ENCODE measurements at places on chromosomes 1 and 21. TPM values are rescaled to one million over a fixed set of nuclear protein-coding genes. Genes with fewer than 3 reads are reported as not detected.

DNA sequence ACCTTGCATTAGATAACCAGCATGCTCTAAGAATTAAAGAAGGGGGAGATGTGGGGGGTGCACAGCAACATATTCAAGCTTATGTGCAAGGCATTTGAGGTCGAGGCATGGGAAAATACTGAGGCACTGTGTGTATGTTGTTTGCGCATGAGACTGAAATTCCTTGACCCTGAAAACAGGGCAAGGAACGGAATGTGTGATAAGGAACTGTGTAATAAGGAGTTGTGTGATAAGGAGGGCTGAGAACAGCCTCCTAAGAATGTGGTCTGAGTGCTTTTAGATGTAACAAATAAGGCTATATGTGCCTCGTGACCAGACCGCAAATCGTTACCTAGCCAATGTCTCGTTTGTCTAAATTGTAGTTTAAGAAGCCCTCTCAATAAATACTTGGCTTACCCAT lies 26.5 kb upstream of the ITLN1 start:
- no peak for DNase-seq
- H3K27ac ChIP-seq: no peak overlapping the region
- H3K27me3 ChIP-seq: no peaks in the 10 kb centered on the region
- H3K36me3 ChIP-seq: no peaks in the 10 kb centered on the region

- H3K4me3 ChIP-seq: peak overlapping the region; percentile 51
- H3K4me1 ChIP-seq: peaks cover 31% of the 10 kb centered on the region
- no peak for DNase-seq
- no peak overlapping the region for H3K27ac ChIP-seq
- H3K27me3 ChIP-seq: peaks cover 98% of the 10 kb centered on the region
Observed at GRCh38 chr1:213982289-213982671, 5.5 kb upstream of the PROX1 start.

Gene TTC4
- polyA plus RNA-seq: 21.0 TPM

- H3K27ac ChIP-seq: peak overlapping the region; percentile 82
- H3K27me3 ChIP-seq: no peaks in the 10 kb centered on the region
- peak overlapping the region; percentile 83 for H3K4me3 ChIP-seq
- H3K36me3 ChIP-seq: no peaks in the 10 kb centered on the region
Observed at GRCh38 chr1:40709802-40710278, 18.3 kb downstream of the NFYC start.

- no peaks in the 10 kb centered on the region for H3K27me3 ChIP-seq
- no peaks in the 10 kb centered on the region for H3K4me1 ChIP-seq
- H3K27ac ChIP-seq: no peak overlapping the region
- no peaks in the 10 kb centered on the region for H3K36me3 ChIP-seq
- no peak overlapping the region for H3K4me3 ChIP-seq
Observed at GRCh38 chr1:170213596-170213995, 67.8 kb downstream of the NTMT2 start.

Gene ZC3H11A
- 37.2 TPM for polyA plus RNA-seq

GRCh38 chr1:58395355-58395754 lies 151.2 kb downstream of the OMA1 start:
- H3K4me1 ChIP-seq: peaks cover 28% of the 10 kb centered on the region
- no peak overlapping the region for H3K27ac ChIP-seq
- no peak for DNase-seq
- H3K27me3 ChIP-seq: no peaks in the 10 kb centered on the region
- no peaks in the 10 kb centered on the region for H3K36me3 ChIP-seq

DNA sequence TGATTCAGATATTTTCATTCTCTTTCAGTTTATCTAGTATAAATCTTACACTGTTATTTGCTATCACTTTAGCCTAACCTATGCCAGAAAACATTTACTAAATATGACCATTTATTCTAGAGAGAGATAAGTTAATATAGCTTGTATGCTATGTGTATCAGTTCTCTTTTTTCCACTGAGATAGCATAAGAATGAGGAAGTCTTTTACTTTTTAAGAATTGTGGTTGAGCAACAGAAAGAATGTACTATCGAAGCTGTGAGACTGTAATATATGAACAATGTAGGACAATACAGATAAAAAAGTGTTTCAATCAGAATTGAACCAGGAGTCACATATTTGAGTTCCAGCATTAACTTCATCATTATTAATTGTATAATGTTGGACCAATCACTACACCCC lies 479.9 kb upstream of the PLXNA2 start:
- no peaks in the 10 kb centered on the region for H3K4me1 ChIP-seq
- no peaks in the 10 kb centered on the region for H3K36me3 ChIP-seq
- no peak overlapping the region for H3K27ac ChIP-seq

DNA sequence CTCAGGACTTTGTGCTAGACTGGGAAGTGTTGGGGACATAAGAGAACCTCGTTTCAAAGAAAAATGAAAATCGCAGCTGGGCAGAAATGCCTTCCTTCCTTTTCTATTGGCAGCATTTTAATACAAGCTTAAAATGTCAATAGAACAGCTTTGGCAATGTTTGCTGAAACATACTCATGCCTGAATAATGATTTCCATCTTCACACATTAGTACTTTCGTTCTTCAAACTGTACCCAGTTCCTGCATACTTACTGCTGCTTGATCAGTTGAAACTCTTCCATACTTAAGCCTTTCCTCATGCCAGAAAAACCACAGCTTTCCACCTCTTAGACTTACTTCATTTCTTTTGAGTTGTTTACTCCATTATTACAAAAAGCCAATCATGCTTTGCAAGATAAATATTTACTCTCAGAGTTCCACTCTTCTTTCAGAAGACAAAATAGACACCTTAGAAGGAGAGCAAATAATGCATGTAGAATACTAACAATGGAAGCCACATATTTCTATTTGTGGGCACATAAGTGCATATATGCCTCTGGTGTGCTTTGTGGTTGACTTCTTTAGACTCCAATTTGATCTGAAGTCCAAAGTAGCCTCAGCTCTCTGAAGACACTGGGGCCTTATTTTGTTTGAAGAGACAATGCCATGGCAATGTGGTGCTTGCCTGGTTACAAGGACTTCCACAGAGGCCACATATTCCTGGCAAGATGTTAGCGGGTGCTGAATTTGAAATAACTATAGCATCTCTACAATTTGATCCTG lies 22.7 kb upstream of the CD55 start:
- no peaks in the 10 kb centered on the region for H3K36me3 ChIP-seq
- H3K27me3 ChIP-seq: no peaks in the 10 kb centered on the region
- H3K27ac ChIP-seq: no peak overlapping the region
- 0 out of 2 replicates have a peak, but pooled peaks cover 3% of the 10 kb centered on the region for H3K4me1 ChIP-seq
- no peak overlapping the region for H3K4me3 ChIP-seq
- no peak for DNase-seq

DNA sequence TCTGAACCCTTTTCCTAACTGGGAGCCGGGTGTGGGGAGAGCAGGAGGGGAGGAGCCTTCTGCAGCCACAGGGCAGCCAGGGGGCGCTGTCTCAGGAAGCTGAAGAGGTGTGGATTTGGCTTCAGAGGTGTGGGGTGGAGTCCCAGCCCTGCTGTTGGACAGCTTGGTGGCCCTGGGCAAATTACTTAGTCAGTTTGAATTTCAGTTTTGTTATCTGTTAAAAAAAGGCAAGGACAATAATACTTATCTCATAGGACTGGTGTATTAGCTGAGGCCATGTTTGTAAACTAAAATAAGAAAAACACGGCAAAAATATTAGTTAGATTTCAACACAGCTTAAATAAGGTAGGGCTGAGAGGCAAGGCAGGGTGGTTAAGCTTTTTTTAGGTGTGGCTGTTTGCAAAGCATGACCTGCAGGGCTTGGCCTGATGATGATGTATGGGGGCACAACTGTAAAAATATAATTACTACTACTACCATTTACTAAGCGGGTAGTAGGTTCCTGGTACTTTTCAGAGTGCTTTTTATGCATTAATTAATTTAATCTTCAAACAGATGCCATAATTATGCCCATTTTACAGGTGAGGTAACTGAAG lies 111.8 kb downstream of the PLXNA2 start:
- H3K27ac ChIP-seq: no peak overlapping the region
- peak; percentile 54 for DNase-seq
- H3K36me3 ChIP-seq: no peaks in the 10 kb centered on the region
- H3K27me3 ChIP-seq: no peaks in the 10 kb centered on the region
- no peak overlapping the region for H3K4me3 ChIP-seq
- H3K4me1 ChIP-seq: peaks cover 11% of the 10 kb centered on the region

Gene TLR5
- 0.74 TPM for polyA plus RNA-seq

- peak within 1 kb of the TSS; percentile 87 for H3K4me3 ChIP-seq
- H3K4me1 ChIP-seq: peaks cover 5% of the 10 kb centered on the region
- H3K27me3 ChIP-seq: no peaks in the 10 kb centered on the region
- DNase-seq: no peak
- no peaks in the 10 kb centered on the region for H3K36me3 ChIP-seq
Observed at GRCh38 chr1:235649368-235650163, at the start of gene GNG4. Gene GNG4 (minus strand): TSS chr1:235649784. CDS start chr1:235583838, 65,946 bp downstream.

- H3K27me3 ChIP-seq: peaks cover 16% of the 10 kb centered on the region
- H3K4me1 ChIP-seq: 0 out of 2 replicates have a peak, but pooled peaks cover 3% of the 10 kb centered on the region
- no peaks in the 10 kb centered on the region for H3K36me3 ChIP-seq
- peak; percentile 52 for DNase-seq
Observed at GRCh38 chr1:89762386-89762778, 58.5 kb upstream of the LRRC8D start.
